ENCODE measurements at places on chromosomes 3 and 15. TPM values are rescaled to one million over a fixed set of nuclear protein-coding genes. Genes with fewer than 3 reads are reported as not detected.

The CCR3 gene
- total RNA-seq: not detected

The UQCRC1 gene
- total RNA-seq: 207 TPM

The DHX36 gene
- 76.7 TPM for total RNA-seq

DNA sequence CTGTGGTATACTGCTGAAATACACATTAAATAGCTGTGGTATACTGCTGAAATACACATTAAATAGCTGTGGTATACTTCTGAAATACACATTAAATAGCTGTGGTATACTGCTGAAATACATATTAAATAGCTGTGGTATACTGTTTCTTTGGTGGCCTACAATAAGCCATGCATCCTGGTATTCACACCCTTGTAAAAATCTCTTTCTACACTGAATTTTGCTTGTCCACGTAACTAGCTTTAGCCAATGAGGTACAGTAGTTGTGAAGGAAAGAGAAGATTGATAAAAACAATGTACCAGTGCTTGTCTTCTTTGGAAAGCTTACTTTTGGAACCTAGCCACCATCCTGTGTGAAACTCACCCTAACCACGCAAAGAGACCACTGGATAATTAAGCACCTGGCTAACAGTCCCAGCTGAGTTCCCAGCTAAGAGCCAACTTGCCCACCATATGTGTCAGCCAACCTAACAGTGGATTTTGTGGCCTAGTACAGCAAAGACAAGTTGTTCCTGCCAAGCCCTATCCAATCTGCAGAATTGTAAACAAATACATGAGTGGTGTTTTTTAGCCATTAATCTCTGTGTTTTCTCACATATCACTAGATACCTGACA, 103.4 kb upstream of the MELTF start:
- no peak for DNase-seq
- H3K36me3 ChIP-seq: peaks cover 13% of the 10 kb centered on the region
- H3K4me1 ChIP-seq: no peaks in the 10 kb centered on the region
- H3K27ac ChIP-seq: no peak overlapping the region
- no peaks in the 10 kb centered on the region for H3K27me3 ChIP-seq
- no peak overlapping the region for H3K4me3 ChIP-seq

- no peaks in the 10 kb centered on the region for H3K27me3 ChIP-seq
- peak; percentile 22 for DNase-seq
- H3K27ac ChIP-seq: no peak overlapping the region
- H3K36me3 ChIP-seq: no peaks in the 10 kb centered on the region
- no peaks in the 10 kb centered on the region for H3K4me1 ChIP-seq
These were observed 34.6 kb upstream of the CMSS1 start for GRCh38 chr3:99783011-99783573.

- no peaks in the 10 kb centered on the region for H3K36me3 ChIP-seq
- no peak overlapping the region for H3K4me3 ChIP-seq
- H3K27ac ChIP-seq: no peak overlapping the region
- no peaks in the 10 kb centered on the region for H3K4me1 ChIP-seq
These were observed 53.6 kb downstream of the ANKRD28 start for GRCh38 chr3:15744176-15744575.

Measured in kidney (tissue), 22 donors.